ENCODE measurements at places on chromosomes 3 and 15.

DNA sequence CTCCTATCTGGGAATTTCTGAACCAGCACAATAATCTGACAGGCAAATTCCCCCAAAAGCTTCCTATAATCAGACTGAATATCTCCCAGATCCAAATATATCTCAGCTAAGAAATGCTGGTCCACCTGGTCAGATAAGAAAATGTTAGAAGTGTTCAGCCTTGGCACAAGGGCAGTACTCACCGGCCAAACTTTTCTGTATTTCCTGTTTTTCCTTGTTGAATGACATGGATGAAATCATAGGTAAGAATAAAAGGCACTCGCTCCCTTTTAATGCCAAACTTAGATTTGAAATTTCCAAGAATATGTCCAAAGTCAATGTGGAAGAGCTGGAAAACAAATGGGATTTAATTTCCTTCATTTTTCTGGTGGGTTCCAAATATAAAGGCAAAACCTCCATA, 48.9 kb downstream of the FAIM start:
- no peak for DNase-seq

DNA sequence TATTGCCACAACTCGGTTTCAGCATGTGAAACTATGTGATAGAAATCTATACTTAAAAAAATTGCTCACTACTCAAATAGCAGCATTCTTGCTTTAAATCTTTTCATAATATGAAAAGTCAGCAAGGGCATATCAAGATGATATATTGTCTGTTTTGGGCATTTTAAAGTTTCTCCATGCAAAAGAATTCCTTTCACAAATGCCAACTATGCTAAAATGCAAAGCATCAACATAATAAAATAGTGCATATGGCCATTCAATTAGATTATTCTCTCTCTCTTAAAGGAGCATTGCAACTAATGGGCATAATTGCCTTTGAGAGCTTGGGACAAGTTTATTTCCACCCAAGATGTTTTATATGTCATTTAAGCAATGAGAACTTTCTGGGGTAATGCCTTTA, 475.1 kb downstream of the ZPLD1 start:
- DNase-seq, result no peak

- DNase-seq, result no peak
Measured at GRCh38 chr15:40062816-40063562, 24.0 kb upstream of the SRP14 start.

DNA sequence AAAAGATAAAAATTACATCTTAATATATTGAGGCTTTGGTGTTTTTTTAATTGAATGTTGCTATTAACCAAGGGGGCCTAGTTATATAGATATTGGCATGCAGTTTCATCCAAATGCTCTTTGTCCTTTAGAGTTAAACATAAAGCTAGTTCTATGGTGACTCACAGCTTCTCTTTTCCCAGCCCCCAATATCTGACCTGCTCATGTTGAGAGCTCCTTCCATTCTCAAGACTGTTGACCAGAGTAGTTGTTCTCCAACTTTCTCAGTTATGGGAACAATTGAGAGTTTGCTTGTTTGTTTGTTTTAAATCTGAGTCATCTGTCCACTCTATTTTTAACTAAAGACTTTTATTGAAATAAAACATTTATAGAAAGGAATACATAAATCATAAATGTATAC, 15.8 kb upstream of the RARB start:
- DNase-seq, result no peak

DNA sequence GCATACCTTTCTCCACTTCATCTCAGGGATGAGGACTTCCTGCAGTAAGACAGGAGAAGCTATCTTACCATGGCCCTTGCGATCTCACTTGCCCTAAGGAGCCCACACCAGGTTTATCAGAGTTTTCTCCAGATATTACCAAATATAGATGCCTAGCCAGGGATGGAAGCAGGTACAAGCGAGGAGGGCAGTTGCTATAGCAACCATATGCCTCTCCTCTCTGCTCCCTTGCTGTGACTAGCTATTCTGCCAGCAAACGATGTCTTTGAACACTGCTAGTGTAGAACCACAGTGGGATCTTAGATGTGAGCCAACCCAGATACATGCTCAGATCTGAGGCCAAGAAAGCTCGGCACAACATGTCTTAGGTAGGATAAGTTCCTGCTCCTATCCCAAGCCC, 33.9 kb downstream of the GRAMD2A start:
- no peak for DNase-seq

DNA sequence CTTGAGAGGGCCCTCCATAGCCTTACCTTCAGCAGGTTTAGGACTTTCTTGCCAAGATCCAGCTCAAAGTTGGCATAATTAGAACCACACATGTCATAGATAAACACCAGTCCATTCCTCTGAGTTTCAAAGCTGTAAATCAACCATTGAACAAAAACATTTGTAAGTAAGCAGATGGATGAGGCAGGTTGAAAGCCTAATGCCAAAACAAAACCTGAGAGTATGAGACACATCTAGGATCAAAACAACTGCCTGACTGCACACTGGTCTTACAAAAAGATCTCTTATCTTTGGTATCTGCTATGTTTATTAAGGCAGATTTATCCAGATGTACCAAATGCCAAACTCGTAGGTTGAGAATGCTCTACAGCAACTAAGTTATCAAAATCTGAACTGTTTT, 61.9 kb downstream of the PTPN9 start:
- no peak for DNase-seq

DNA sequence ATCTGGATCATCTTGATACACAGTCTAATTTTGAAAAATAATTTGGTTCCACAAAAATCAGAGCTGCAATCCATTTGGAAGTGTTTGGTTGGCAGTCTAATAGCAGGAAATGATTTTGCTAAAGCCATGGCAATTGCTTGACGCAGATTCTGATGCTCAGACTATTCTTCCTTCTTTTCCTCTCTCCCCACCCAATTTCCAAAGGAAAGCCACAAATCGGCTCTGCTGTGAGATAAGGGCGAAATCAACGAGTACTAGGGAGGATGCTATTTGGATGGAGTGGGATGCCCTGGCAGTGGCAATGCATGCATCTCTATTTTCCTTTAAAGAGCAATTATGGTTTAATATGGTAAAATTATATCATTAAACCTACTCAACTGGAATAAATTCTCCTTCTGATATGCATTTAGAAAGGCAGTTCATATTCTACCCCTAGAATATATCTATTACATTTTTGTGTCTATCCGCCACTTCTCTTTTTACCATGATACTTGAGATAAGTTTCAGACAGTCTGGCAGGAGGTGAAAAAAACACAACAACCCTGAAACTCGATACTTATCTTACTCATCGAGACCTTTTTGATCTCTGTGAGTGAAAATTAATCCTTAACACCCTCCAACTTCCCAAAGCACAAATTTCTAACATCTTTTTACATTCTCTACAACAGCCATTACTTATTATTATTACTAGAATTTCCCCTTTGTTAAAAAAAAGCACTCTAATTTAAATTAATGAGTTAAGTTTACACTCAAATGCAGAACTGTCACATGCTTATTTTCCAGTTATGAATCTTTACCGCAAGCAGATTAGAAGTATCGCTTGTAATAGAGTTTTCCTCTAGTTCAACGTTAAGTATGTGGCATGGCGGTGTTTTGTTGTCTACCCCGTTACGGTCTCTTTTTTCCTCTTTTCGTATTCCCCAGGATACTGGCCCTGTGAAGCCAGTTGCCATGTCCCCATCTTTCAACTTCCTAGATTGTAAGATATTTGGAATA, 433.3 kb downstream of the FOXP1 start:
- no peak for DNase-seq

GRCh38 chr15:79467865-79468586, 35.9 kb downstream of the MINAR1 start:
- no peak for DNase-seq

All from stimulated activated CD4-positive, alpha-beta T cell treated with anti-CD3 and anti-CD28 coated beads, TNF-alpha, amount 100 ng/mL, for 24 hours (primary cell).